Lung microvascular endothelial cell (primary cell): ENCODE measurements at places on chromosomes 2 and 18. TPM values are rescaled to one million over a fixed set of nuclear protein-coding genes. Genes with fewer than 3 reads are reported as not detected.

DNA sequence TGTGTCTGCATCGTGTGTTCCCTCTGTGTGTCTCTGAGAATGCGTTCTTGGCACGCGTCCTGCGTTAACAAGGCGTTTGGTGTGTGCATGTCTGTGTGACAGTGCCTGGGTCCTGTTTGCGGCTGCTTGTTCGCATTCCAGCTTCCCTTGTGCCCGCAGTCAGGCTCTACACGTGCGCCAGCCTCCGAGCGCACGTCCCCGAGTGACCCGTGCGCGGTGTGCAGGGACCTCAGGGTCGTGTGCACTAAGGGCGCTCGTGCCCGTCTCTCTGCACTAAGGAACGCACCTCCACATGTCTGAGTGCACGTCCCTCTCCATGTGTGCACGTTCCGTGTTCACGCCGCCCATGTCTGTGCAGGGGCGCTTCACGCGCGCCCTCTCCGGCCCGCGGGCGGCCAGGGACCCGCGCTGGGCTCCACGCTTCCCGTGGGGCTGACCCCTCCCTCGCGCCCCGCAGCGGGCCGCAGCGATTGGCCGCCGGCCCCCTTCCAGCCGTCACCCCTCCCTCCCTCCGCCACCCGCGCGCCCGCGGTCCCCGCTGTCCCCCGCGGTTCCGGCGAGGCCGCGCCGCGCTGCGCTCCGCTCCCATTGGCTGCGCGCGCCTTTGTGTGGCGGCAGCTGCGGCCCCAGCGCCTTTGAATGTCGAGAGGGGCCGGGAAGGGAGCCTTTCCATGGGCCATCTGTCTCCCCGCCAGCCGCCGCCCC, 229.4 kb downstream of the HAUS1 start:
- DNase-seq, result peak; percentile 13

GRCh38 chr18:23248826-23249225, 113.5 kb downstream of the CABLES1 start:
- no peak for DNase-seq

- peak; percentile 8 for DNase-seq
Measured at GRCh38 chr2:190477661-190478454, 56.7 kb downstream of the NEMP2 start.

GRCh38 chr2:144328938-144329337, 191.0 kb downstream of the ZEB2 start:
- DNase-seq, result no peak

Gene LBX2
- 0.20 and 0.65 TPM in 2 replicates for total RNA-seq

DNA sequence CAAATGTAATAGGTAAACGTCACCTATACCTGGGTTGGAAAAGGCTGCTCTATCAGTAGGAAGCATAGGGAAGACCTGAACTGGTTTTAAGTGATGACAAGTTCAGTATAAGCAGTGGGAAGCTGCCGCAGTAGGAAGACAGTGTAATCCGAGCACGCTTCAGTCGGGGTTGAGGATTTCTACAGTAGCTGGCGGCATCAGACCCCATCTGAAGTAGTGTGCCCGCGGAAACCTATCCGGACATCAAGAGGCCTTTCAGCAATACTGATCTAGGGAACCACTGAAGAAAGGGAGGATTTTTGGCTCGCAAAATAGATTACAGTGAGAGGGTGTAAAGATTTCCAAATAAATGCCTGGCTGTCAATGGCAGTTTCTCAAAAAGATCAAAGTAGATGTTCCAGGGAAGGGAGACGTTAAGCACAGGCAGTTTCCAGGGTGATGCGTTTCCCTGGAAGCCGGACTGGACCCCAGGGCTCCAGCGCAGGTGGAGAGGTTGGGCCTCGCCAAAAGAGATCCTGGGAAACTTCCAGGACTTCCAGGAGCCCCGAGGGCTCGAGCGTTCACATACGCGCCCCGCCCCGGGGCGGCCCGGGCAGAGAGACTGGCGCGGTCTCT, 5.3 kb downstream of the LOXL3 start:
- DNase-seq, result no peak

Gene CAPN13
- total RNA-seq, result not detected in 2 replicates

- DNase-seq, result no peak
Measured at GRCh38 chr2:48694149-48694548, 61.4 kb downstream of the LHCGR start.

DNA sequence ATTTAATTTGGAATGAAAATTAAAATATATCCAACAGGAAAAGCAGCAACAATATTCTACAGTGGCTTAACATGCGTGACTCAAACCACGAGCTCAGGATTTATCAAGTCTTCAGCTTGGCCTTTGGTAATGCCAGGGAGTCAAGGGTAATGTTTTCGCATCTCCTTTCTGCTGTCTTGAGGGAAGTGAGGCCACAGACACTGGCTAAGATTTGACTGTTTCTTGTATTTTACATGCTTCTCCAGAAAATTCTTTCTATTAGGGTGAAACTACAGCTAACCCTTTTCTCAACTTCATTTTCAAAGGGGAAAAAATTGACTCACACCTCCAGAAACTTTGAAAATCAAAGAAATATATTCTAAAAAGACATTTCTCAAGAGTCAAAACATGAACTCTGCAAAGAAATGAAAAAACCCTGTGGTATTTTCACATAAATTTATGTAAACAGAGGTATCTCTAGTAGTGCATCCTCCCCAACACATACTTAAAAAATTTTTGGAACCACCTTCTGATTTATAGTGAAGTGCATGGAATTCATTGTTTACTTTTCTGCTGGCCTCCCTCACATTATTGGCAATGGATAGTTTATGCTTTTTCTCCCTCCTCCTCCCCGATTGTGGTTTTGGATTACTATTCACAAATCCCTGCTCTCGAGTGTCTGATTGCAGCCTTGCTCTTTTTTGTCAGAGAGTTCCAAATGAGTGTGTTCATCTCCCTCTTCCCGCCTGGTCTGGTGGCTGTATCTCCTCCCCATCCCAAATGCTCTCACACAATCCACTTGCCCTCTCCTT, 48.7 kb downstream of the DPP4 start:
- DNase-seq, result no peak

GRCh38 chr18:44758861-44759631, 78.4 kb downstream of the SETBP1 start:
- DNase-seq, result no peak

DNA sequence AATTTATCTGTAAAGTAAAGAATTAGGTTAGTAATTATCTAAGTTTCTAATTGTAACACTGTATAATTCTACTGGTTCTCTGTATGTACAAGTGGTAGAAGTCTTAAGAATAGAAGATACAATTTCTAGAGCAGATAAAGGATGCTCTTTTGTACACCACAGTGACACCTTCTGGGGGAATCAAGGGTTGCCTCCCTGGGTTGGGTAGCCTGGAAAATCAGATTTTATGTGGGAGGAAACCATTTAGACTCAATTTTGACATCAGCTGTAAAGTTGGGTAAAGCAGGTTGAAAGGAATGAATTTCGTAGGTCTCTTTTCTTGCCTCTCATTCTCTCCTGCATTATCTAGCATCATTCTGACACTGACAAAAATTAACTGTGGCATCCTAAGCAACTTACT, 354.8 kb downstream of the DCC start:
- peak; percentile 11 for DNase-seq

Gene SPATA3
- not detected in 2 replicates for total RNA-seq

- no peak for DNase-seq
Measured at GRCh38 chr18:45073556-45073955, 392.9 kb downstream of the SETBP1 start.

Gene MTCL1
- total RNA-seq, result 3.9 and 7.7 TPM in 2 replicates

DNA sequence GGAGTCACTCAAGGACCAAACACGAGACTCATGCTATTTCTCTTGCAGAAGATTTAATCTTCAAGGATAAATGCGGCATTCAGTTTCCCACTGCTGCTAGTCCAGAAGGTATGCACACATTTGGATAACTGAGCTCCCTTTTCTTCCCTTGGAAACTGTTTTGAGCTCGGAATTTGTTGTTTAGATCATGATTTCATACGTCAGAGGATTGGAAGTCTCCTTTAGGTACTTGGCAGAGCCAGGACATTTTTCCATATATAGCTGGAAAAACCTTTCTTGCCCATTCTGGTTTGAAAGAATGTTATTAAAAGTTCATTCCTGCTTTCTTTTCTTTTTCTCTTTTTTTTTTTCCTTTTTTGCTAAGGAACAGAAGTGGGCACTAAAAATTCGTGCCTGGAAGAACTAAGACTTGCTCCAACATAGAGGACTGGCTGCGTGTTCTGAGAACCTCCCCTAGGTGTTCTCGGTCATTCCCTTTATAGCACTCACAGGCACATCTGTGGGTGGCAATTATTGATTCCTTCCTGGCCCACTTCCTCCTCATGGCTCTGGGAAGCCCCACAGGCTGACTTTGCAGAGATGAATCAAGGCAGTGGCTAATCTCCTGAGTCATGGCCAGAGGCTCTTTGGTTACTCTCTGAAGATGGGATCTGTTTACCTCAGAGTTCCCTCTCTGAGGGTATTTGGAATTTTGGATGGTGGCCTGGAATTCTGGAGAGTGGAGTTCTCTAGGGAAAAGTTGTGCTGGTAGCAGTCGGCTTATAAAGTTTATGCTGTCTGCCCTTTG, 104.8 kb downstream of the PLCL1 start:
- DNase-seq, result peak; percentile 3

GRCh38 chr18:49756671-49757362, 56.5 kb downstream of the ACAA2 start:
- no peak for DNase-seq

- no peak for DNase-seq
Measured at GRCh38 chr2:168962636-168963035, 61.5 kb downstream of the G6PC2 start.

- DNase-seq, result no peak
Measured at GRCh38 chr2:178683877-178684276, 123.3 kb downstream of the TTN start.

DNA sequence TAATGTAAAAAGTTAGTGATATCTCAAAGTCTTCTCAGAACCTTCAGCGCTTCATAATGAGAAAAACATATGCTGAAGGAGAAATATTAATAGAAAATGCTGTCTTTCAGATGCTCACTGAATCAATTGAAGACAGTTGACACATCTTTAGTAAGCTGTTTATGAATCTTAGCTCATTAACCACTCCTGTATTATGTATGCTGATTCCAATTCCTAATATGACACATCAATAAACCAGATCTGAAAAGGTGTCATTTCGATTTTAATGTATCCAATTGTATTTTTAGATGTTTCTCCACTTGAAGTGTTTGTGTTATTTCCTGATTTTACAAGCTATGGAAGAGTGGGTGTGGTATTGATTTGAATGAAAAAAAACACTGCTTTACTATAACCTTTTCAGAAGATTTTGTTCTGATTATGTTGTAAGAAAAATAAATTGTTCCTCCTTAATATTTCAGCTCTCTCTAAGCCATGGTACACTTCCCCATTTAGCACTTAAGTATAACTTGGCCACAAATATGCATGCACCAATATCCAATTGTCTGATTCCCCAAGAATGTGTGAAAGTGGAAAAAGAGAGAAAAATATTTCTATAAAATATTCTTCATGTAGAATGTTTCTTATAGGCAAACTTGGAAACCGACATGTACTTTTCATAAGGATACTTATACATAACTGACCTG, 569.8 kb downstream of the ARHGAP15 start:
- DNase-seq, result no peak

Gene CACNB4
- under 0.01 and 0.22 TPM in 2 replicates for total RNA-seq

GRCh38 chr2:219514196-219514761, at the start of gene ASIC4:
Gene ASIC4, plus strand, starts transcription at chr2:219514482. Its CDS starts 243 bp downstream, at chr2:219514725.
- no peak for DNase-seq

DNA sequence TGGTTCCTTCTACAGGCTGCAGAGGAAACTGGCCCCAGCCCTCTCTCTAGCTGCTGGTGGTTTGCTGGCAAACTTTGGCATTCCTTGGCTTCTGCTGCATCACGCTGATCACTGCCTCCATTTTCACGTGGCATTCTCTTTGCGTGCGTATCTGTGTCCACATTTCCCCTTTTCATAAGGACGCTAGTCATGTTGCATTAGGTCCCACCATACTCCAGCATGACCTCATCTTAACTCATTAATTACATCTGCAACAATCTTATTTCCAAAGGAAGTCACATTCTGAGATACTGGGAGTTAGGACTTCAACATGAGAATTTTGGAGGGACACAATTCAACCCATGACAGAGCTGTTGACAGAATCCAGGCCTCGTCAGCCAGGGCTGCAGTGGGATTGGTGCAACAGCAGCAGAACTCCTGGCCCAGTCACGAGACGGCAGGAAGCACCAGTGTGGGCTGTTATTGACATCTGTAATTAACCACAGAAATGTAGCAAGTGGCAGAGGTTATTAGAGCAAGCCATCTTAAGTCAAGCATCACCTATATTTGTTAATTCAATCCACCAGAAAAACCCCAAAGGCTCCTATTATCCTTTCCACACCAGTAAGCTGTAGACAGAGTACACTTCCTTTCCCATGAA, 132.4 kb downstream of the TMEM163 start:
- no peak for DNase-seq

Gene TACR1
- total RNA-seq, result not detected in 2 replicates

DNA sequence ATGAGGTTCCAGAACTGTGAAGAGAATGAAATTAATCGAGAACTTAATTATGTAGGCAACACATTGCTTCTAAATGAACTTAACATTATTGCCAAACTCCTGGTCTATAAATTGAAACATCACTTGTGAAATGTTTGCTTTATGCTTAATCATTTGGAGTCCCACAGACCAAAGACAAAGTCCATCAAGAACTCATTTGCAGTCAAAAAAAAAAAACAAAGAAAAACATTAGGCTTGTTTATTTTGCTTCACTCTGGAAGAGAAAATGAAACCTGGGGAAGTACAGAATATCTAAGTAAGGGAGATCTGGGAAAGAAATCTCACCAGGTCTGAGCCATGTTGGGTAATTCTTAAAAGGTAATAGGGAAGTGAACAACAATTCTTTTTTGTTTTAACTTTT, 1363.5 kb upstream of the DDX18 start:
- DNase-seq, result no peak

Gene SERTAD2
- total RNA-seq, result 3.3 and 6.2 TPM in 2 replicates

Gene DTNA
- total RNA-seq, result 0.40 and 0.44 TPM in 2 replicates

Gene CCDC141
- total RNA-seq, result 0.20 and 0.87 TPM in 2 replicates

DNA sequence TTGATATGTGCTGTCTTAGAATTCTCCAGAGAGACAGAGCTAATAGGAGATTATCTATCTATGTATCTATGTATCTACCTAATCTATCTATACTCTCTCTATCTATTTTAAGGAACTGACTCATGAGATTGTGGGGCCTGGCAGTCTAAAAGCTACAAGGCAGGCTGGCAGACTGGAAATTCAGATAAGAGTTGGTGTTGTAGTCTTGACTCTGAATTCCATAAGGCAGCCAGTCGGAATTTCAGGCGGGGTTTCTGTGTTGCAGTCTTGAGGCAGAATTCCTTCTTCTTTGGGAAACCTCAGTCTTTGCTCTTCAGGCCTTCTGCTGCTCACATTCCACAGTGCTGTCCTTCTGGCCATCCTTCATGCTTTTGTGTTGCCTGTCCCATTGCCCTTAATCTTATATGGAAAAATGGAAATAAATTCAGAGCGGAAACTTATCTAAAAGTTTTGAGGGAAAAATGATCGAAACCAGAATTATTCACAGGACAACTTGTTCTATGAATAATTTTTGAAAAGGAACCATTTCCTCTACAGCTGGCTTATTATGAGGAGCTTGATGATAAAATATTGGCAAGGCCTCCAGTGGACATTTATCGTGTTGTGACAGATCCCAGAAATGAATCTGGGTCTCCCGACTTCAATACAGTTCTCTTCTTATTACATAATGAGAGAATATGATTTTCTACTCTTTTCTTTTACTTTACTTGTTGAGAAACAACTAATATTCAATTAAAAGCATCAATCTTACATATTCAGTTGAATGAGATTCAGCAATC, 10.8 kb downstream of the IL1RL1 start:
- no peak for DNase-seq

GRCh38 chr2:202721621-202722020, 86.9 kb downstream of the FAM117B start:
- no peak for DNase-seq
